ENCODE measurements at places on chromosomes 5 and 9.

DNA sequence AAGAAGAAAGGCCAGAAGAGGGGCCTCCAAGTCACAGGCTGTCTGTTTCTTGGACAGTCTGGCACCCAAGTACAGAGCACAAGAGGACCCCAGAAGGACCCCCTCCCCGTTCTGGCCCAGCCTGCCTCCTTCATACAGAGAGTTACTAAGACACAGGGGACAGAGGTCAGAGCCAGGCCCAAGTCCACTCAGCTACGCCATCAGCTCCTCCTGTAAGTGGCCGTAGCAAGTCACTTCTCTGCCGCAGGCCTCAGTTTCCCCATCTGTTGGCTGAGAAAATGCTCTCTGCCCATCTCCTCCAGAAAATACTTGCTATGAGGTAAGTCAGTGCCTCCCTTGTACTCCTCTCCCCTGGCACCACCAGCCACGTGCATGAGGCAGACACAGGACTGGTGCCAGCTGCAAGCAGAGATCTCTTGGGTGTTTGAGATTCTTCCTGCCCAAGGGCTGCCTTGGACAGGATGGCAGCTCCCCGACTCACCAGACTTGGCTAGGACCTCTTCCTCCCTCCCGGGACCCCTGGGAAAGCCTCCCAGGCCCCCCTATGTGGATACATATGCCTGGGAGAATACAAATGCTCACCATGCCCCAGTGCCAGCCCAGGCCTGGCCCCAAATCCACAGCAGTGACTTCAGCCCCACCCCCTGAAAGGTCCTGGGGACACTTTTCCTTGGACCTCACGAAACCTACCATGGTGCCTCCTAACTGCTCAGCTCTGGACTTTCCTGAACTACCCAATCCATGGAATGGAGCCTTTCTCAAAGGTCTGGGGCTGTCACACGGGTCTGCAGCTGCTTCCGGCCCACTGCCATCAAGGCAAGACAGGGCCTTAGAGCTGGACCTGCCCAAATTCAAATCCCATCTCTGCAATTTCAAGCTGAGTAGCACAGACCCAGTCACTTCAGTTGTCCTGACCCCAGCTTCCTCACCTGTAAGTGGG is 5.1 kb downstream of the EEIG1 start:
- no peak for DNase-seq

GRCh38 chr9:133331641-133332380 is 4.2 kb downstream of the SURF6 start:
- DNase-seq = no peak

GRCh38 chr5:94485067-94485466 is 133.3 kb downstream of the KIAA0825 start:
- no peak for DNase-seq

GRCh38 chr5:86748538-86749105 is 130.9 kb downstream of the COX7C start:
- DNase-seq = no peak

DNA sequence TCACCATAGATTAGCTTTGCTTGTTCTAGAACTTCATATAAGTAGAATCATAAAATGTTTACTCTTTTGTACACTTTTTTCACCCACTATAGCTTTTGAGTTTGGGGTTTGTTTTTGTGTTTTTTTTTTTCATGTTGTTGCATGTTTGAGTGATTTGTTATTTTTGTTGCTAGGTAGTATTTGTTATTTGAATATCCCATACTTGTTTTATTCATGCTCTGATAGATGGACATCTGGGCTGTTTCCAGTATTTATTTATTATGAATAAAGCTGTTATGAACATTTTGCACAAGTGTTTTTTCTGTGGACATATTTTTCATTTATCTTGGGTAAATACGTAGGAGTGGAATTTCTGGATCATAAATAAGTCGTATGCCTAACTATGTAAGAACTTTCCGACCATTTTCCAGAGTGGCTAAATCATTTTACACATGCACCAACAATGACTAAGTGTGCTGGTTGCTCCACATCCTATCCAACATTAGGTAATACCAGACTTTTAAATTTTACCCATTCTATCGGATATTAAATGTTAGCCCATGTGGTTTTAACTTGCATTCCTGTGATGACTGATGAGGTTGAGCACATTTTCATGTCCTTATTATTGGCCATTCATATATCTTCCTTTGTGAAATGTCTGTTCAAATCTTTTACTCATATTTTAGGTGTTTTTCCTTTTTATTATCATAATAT is 69.1 kb upstream of the NR4A3 start:
- DNase-seq = no peak

DNA sequence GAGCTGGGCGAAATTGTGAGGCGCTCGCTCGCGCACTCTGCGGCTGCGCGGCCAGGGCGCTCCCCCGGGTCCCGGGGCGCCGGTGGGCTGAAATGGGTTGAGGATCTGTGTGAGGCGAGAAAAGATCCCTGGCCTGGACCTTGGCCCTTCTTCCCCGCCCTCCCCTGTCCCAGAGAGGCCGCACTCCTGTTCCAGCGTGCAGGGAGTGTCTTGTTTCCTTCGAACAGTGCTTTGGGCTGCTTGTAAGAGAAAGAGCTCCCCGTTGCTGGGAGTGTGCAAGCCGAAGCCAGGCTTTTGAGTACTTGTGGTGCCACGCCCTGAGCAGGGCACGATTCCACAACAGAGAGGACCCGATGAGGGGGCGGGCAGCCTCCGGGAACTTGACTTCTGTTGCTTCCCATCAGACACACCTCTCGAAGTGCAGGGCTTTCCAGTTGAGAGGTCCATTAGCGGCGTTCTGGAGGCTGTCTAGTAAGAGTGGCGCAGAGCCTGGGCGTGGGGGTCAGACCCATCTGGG is 535 bp downstream of the DOLPP1 start:
- peak; percentile 36 for DNase-seq

- peak; percentile 71 for DNase-seq
Measured at GRCh38 chr5:122845229-122846050, at the start of gene SNX24. Gene SNX24, plus strand, starts transcription at chr5:122845613. Its CDS starts 21 bp downstream, at chr5:122845634.

DNA sequence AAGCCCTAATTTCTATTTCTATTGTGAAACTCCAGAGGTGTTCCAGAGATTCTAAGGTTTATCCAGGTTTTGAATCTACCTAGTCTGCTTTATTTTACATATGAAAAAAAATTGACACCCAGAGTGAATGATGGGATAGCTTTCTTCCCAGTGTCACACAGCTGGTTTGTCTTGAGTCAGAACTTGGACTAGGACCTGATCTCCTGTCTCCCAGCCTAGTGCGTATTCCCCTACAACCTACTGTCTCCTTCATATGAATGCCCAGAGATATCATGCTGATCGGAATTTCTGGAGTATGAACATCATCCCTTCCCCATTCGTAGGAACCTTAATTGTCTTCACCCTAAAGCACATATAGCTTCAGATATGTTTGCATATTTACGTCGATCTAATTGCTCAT is 524.2 kb downstream of the SPATA31D1 start:
- DNase-seq = no peak

GRCh38 chr9:16191191-16191590 is 638.3 kb downstream of the CCDC171 start:
- DNase-seq = no peak

DNA sequence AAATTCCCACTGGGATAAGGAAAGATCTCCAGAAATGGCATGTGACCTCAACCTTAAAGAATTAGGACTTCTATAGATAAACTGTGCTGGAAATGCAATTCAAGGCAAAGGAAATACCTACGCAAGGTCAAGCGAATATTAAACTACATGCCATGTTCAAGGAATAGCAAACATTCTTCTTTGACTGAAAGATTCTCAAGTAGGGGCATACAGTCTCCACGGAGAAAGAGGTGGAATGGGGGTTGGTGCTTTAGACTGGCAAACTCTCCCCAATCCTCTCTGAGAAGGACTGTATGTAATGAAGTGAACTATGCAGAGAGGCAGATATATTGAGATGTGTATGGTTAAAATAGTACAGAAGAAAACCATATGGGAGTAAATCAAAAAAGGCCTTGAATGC is 6.1 kb downstream of the RICTOR start:
- DNase-seq = no peak

GRCh38 chr5:43354774-43355173 is 41.6 kb upstream of the HMGCS1 start:
- no peak for DNase-seq

DNA sequence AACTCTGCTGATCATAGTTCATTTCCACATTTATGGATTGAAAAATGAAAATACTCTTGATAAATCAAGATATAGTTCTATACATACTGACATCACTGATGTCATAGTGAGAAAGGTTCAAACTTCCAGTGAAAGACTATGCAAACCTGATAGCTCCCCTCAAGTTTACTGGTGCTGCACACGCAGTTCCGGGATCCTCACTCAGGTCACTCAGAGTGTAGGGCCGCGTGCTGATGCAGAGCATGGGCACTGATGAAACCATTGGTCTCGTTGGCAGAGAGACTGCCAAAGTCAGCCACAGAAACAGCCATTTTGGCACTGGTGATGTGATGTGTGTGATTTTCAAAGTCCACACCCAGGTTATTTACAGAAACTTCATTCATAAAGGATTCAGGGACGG is 13.5 kb downstream of the SETD9 start:
- DNase-seq = no peak

- DNase-seq = no peak
Measured at GRCh38 chr9:13330396-13331004, 51.0 kb upstream of the MPDZ start.

GRCh38 chr9:134539586-134540194 is 101.9 kb upstream of the COL5A1 start:
- no peak for DNase-seq

Data from HuH-7 (cell line).